ENCODE measurements at places on chromosomes 16 and 17. TPM values are rescaled to one million over a fixed set of nuclear protein-coding genes. Genes with fewer than 3 reads are reported as not detected.

The TAT gene
- not detected for total RNA-seq

The CPNE7 gene
- not detected for total RNA-seq

The DPEP1 gene
- total RNA-seq: 1.6 TPM

The EPN3 gene
- not detected for total RNA-seq

The KRT17 gene
- total RNA-seq: 134 TPM

The ZPBP2 gene
- not detected for total RNA-seq

The HEXIM1 gene
- 9.7 TPM for total RNA-seq

The RTN4RL1 gene
- total RNA-seq: 0.61 TPM

The POLG2 gene
- 14.1 TPM for total RNA-seq

The RNU2-1 gene
- total RNA-seq: not detected

The FOXL1 gene
- 5.5 TPM for total RNA-seq

The NEUROD2 gene
- total RNA-seq: 0.20 TPM
